ENCODE measurements at places on chromosomes 7 and 10.

GRCh38 chr10:44755481-44755880 is 155.7 kb upstream of the TMEM72 start:
- no peak for DNase-seq

DNA sequence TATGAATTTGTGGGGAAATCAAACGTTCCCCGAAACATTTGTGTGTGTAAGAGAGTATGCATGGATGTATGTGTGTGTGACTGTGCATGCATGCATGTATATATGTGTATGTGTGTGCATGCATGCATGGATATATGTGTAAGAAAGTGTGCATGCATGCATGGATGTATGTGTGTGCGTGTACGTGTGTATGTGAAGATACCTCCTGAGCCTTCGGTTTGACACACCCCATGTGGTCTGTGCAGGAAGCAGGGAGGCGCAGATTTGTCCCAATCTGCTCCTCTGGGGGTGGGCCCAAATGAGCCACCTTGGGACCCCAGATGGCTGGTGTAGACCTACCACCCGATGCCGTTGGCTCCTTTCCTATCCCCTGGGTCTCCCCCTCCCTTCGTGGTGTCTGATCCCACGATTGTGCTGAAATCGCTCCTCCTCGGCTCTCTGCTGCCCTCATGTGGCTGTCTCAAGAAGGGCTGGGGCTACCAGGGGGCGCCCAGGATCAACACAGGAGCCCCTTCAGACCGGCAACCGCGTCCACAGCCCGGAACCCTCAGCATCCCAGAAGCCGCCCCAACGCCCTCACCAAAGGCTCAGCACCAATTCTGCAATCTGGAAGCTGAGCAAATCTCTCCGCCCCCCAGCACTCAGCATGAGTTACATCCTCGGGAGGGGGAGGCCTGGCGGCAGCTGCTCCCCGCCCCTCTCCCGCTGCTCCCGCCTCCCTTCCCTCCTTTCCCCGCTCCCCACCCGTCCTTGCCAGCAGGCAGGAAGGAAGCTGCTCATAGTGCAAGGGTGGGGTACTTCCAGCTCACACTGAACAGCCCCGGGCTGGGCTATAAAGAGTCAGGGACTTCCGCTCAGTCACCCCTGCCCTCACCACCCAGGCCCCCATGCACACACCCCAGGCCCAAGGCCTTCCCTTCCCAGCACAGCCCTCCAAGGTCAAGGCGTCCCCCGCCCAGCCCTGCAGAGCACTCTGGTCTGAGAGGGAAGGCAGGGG is 2.3 kb upstream of the NOS3 start:
- DNase-seq, result peak; percentile 94

DNA sequence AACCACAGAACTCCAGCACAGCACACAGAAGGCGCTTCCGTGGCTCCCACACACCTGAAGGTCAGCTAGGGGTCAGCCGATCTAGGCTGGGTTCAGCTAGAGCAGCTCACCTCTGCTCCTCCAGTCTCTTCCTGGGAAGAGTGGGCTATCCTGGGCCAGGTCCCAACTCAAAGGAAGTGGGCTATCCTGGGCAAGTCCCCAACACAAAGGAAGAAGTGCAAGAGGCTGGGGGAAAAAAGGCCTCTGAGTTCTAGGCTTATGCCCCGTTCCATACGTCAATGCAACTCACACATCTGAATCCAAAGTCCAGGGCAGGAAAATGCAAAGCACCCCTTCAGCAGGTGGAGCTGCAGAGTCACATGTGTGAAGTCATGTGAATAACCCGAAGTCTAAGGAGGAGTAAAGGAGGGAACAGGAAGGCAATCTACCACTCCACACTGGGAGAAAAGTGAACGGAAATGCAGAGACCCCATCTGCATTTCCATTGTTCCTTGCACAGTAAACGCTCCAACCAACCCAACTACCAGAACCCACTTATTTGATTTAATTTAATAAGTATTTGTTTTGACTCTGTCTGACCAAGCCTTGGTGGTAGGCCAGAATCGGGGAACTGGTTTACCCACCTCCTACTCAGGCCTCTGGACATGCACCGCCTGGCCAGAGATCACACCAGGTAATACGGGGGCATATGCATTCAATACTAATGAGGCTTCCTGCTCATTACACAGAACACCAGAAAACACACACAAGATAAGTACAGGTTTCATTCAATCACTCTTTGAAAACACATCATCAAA is 95.5 kb upstream of the RNF32 start:
- DNase-seq, result peak; percentile 8

GRCh38 chr10:127013211-127013656 is 108.0 kb downstream of the DOCK1 start:
- no peak for DNase-seq
